Stimulated activated CD4-positive, alpha-beta T cell treated with anti-CD3 and anti-CD28 coated beads, Interleukin-1b, Interleukin-23, amount 100 ng/mL, for 1 hour (primary cell): ENCODE measurements at places on chromosomes 6 and 20.

GRCh38 chr6:727856-728255 is 34.9 kb upstream of the EXOC2 start:
- DNase-seq = no peak

GRCh38 chr20:10843146-10843711 is 169.4 kb upstream of the JAG1 start:
- DNase-seq = no peak

- DNase-seq = no peak
Observed at GRCh38 chr6:156919814-156920369, 142.7 kb downstream of the ARID1B start.

- no peak for DNase-seq
Observed at GRCh38 chr20:62174870-62175624, 7.8 kb upstream of the MTG2 start.

GRCh38 chr20:53322651-53323050 is 271.0 kb downstream of the ZNF217 start:
- DNase-seq = no peak

DNA sequence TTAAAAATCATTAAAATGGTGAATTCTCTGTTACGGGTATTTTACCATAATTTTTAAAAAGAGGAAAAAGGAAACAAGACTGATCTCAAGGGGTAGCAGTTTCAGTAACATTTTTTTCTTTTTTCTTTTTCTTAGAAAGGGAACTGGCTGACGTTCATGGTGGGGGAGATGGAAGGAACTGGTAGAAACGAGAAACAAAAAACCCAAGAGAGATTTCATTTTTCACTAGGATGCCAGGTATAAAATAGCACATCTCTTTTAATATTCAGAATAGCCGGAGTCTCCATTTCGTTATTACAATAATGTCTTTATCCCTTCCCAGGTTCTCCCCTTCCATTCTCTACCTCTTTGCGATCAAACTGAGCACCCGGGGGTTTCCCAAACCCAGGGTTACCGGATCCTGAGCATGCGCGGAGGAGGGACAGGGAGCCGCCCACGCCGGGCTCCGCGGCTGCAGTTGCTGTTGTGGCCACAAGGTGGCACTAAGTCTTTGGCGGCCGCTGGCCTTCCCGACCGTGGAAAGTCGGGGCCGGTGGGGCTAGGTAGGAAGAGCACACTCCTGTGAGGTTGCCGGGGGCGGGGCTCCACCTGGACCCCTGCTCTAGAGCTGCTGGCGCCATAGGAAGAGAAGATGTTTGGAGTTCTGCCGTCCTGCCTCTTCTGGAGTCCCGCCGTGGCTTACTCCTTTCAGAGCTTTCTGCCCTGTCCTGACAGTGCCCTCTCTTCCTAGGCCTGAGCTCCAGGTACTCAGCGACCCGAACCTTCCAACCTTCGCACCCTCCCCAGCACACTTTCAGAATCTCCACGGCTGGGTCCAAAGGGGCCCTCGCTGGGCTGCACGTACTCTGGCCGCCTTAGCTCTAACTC is 146.8 kb downstream of the SH3BGRL2 start:
- peak; percentile 92 for DNase-seq

GRCh38 chr6:111603040-111603439 is 2.6 kb downstream of the TRAF3IP2 start:
- DNase-seq = no peak

DNA sequence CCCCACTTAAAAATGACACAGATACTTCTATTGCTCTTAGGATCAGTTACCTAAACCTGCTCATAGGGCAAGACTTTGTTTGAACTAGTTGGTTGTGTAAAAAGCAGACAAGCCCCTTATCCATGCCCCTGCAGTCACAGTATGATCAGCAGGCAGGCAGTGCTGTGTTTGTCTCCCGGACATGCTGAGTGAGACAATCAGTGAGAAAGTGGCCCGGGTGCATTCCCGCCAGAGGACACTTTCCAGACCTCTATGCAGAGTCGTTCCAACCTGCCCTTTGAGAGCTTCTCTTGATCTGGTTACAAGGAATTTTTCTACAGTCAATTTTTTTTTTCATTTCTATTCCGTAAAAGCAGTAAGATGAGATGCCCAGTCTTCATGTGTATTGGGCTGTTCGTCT is 6.2 kb downstream of the LSM14B start:
- no peak for DNase-seq

DNA sequence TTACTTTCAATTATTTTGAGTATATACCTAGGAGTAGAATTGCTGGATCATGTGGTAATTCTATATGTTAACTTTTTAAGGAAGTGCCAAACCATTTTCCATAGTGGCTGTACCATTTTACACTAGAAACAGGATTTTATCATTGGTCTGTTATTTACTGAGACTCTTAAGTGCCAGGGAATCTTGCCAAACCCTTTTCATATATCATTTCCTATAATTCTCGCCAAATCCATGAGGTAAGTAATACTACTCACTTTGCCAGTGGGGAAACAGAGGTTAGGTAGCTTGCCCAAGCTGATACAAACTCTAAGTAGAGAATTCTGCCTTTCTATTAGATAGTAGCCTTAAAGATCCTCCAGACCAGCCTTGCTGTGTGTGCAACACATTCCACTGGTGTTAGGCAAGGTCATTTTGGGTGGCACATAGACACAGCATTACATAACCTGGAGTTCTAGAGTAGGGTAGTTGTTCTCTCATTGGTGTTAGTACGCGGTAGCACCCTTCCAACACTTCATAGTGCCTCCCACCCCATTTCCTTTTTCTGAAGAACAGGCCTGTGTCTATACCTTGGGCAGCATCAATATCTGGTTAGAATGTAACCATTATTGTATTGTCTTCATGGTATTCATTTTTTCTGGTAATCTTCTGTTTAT is 65.5 kb downstream of the ARID1B start:
- DNase-seq = no peak
